Suppressor macrophage treated with lipopolysaccharide for 4 hours (primary cell): ENCODE measurements at places on chromosomes 1 and 21.

DNA sequence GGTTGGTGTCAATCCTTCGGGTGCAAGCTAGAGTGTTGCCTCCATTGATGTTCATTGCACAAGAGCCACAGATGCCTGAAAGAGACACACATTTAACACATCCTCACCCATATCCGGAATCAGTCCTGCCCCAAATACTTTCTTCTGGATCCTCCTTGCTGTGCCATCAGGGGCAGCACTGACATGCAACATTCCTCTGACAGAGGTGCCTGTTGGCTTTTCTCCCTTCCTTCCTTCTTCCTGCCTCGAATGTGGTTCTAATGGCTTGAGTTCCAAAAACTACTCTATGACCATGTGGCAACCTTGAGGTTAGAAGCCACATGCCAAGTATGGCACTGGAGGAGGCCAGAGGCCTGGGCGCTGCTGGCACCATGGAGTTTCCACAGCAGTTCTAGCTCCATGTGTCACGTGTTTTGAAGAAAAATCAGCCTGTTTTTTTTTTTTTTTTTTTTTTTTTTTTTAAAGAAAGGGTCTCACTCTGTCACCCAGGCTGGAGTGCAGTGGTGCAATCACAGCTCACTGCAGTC lies 17.0 kb upstream of the ATP13A2 start:
- no peak for DNase-seq

GRCh38 chr1:105591681-105592080 lies 1464.8 kb upstream of the PRMT6 start:
- DNase-seq: no peak

- DNase-seq: no peak
Observed at GRCh38 chr21:25887646-25888306, 153.0 kb downstream of the GABPA start.

DNA sequence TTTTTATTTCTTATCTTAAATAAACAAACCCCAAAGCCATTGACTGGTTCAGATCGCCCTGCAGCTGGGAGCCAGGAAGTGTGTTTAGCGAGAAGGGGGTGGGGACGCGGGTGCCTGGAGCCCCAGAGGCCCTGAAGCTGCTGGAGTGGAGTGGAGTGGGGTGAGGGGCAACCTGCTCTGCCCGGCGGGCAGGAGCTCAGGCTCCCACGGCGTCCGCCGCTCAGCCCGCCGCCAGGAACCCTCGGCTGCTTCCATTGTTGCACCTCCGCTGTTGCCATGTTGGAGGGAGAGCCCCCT lies 673 bp downstream of the PIK3C2B start:
- no peak for DNase-seq

GRCh38 chr1:112230232-112230631 lies 165.8 kb upstream of the CTTNBP2NL start:
- DNase-seq: no peak

DNA sequence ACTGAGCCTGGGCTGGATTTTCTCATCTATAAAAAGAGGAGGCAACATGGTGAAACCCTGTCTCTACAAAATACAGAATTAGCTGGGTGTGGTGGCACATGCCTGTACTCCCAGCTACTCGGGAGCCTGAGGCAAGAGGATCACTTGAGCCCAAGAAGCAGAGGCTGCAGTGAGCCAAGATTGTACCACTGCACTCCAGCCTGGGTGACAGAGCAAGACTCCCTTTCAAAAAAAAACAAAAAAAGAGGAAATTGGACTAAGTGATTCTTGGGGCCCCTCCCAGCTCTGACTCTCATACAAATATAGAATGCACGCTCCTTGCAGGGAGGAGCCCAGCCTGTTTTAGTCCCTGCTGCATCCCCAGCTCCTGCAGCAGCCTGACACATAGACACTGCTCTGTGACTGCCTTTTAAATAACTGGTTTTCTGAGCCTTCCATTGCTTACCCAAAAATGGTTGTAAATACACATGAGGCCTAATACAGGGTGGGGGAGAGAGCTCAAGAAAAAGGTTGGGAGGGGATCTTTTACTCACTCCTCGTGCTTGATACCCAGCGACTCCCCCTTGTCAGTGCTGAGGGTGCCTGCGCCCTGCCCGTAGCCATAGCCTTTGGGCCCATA lies 17.2 kb downstream of the CSRP1 start:
- peak; percentile 58 for DNase-seq

DNA sequence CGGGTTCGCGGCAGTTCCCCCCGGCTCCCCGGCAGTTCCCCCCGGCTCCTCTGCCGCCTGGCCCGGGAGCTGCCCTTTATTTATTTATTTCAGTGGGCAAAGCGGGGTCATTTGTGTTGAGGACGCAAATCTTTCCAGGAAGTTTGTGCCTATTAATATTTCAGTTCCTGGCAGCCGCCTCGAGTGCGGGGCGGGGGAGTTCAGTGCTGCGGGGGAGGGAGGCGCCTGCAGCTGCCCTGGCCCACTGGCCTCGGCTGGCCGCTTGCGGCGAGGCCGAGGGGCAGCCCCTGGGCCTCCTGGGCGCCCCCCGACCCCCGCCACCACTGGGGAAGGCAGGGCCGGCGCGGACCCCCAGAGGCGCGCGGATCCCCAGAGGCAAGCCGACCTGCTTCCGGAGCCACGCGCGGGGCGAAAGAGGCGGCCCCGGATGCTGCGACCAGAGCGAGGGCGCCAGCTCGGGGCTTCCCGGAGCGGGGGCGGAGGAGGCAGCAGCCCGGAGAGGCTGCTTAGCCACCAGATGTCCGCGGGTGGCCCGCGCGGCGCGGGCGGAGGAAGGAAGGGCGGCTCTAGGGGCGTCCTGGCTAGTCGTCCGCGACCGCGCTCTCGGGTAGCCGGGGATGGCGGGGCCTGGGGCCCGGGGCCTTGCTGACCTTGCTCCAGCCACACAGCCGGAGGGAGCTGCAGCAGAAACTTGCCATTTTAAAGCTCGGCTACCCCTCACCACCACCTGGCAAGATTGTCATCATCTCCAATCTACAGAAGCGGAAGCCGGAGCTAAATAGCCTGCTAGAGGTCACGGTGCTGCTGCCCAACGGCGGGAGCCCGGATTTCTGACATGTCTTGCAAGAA lies 48.0 kb downstream of the H3-3A start:
- peak; percentile 87 for DNase-seq

GRCh38 chr1:248872752-248873408 lies 14.0 kb upstream of the ZNF692 start:
- DNase-seq: peak; percentile 41

- DNase-seq: no peak
Observed at GRCh38 chr1:97063532-97063931, 341.9 kb downstream of the PTBP2 start.

- no peak for DNase-seq
Observed at GRCh38 chr1:3271866-3272265, 182.6 kb upstream of the ARHGEF16 start.

- no peak for DNase-seq
Observed at GRCh38 chr1:228340686-228341449, 65.8 kb downstream of the TRIM11 start.

- peak; percentile 56 for DNase-seq
Observed at GRCh38 chr1:3012456-3013291, 8.6 kb upstream of the ACTRT2 start.

GRCh38 chr1:6218375-6219164 lies 12.7 kb downstream of the RNF207 start:
- no peak for DNase-seq

- no peak for DNase-seq
Observed at GRCh38 chr1:153506831-153507413, 28.9 kb downstream of the S100A6 start.

- DNase-seq: peak; percentile 66
Observed at GRCh38 chr1:93695411-93696005, 13.9 kb upstream of the BCAR3 start.

- DNase-seq: no peak
Observed at GRCh38 chr1:15326691-15327588, 79.9 kb downstream of the FHAD1 start.

- DNase-seq: peak; percentile 58
Observed at GRCh38 chr1:192167911-192168700, 9.8 kb downstream of the RGS18 start.

- DNase-seq: no peak
Observed at GRCh38 chr21:39938086-39938625, 70.9 kb downstream of the PCP4 start.

DNA sequence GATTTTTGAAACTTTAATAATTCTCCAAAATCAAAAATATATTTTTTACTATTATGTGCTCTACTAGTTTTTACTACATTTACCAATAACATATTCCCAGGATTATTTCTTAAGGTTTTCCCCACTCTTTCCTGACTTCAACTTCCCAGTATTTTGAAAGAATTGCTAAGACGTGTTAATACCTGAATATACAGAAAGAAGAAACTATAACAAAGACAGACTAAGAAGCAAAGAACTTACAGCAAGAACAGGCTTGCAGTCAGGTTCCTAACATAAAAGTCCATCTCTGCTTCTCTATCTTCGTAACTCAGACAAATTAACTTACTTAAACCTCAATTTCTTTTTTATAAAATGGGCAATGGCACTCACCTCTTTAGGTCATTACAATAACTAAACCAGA lies 63.2 kb downstream of the SRSF11 start:
- no peak for DNase-seq

DNA sequence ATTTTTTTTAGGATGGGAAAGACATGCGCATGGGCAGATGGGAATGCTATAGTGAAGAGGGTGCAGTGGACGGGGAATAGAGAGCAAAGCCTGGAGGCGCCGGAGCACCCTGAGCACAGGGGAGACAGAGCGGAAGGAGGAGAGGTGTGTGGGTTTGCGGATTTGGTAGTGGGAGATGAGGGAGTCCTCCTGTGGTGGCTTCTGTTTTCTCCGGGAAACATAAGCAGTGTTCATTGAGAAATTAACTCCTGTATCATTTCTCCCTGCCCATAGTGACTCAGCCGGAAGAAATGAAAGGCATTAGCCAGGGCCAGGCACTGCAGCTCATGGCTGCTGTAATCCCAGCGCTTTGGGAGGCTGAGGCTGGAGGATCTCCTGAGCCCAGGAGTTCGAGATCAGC lies 4.7 kb upstream of the PTPRF start:
- no peak for DNase-seq

GRCh38 chr1:155499953-155500639 lies 62.5 kb downstream of the ASH1L start:
- peak; percentile 40 for DNase-seq

GRCh38 chr1:29687601-29688244 lies 451.4 kb downstream of the PTPRU start:
- no peak for DNase-seq

- DNase-seq: peak; percentile 76
Observed at GRCh38 chr21:39125752-39126485, 57.3 kb downstream of the PSMG1 start.

- DNase-seq: no peak
Observed at GRCh38 chr1:235995511-235995910, 69.4 kb downstream of the NID1 start.

- no peak for DNase-seq
Observed at GRCh38 chr1:91747666-91748065, 138.3 kb downstream of the TGFBR3 start.

DNA sequence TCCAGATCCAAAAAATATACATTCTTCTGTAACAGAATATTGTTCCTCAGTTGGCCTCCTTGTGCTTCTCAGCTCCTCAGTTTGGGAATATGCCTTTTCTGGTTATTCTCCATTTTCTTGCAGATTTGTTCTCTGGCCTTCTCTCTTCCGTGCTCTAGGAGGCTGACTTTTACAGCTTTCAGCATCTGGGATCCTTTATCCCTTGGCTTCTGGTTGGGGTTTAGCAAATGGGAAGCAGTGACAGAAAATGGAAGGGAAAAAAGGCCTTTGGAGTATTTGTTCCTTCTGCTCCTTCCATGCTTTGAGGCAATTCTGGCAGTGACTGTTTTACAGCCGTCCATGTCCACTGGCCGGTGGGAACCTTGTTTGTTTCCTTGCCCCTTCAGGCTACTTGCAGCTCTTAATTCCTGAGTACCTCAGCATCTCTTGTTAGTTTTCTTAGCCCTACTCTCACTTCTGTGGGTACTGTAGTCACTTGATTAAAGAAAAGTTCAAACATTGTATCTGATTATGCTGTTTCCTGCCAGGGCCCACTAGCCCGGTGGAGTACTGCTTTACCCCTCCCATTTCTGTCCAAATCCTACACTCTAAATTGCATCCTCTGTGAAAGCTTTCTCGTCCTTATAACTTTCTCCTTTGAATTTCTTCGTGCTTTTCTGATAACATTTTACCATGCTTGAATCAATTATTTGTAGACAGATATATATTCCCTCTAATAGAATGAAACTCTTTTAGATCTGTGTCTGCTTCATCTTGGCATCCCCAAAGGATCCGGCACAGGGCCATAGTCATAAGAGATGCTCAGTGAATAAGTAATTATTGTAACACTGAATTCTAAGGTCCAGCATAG lies 118.2 kb downstream of the OSBPL9 start:
- DNase-seq: no peak

- DNase-seq: peak; percentile 88
Observed at GRCh38 chr1:89022167-89022959, at the start of gene GBP3. TSS of gene GBP3 (minus strand) at chr1:89022866. CDS start at chr1:89020721, 2,145 bp downstream.

DNA sequence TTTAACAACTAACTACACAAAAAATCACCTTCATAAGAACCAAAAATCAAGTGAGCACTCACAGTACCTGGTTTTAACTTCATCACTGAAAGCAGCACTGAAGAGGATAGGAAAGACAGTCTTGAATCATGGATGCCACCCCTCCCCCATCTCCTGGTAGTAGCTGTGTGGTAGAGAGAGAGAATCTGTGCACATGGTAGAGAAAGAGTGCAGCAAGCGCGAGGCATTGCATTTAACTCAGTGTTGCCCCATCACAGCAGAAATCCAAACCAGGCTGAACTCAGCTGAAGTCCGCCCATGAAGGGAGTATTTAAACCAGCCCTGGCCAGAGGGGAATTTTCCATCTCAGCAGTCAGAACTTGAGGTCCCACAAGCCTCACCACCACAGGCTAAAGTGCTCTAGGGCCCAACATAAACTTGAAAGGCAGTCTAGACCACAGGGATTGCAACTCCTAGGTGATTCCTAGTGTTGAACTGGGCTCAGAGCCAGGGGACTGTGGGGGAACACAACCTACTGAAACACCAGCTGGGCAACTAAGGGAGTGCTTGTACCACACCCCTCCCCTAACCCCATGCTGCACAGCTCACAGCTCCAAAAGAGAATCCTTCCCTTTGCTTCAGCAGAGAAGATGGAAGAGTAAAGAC lies 38.4 kb downstream of the VAV3 start:
- DNase-seq: no peak

DNA sequence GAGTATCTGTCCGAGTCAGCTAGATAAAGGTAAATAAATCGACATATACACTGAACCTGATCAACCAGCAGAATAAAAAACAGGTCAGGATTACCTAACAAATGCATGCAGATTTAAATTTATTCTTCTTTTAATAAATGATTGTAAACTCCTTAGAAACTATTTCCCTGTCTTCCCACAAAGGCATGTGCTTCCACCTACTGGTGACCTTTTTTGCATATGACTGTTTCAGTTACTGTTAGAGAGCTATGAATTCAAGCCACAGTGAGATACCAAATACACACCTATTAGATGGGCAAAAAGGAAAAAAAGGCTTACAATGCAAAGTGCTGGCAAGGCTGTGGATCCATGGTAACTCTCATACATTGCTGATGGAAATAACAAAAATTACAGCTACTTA lies 957.4 kb upstream of the NCAM2 start:
- DNase-seq: no peak

DNA sequence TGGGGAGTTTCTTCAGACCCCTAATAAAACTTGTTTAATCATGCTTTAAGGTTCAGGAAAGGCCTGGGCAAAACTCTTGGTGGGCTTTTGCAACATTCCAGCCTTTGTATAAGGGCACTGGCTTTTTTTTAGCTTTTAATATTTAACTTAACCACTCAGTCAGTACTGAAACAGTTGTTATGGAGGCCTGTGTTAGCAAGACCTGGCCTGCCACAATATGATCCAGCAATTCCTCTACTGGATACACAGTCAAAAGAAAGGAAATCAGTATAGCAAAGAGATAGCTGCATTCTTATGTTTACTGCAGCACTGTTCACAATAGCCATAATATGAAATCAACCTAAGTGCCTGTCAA lies 75.1 kb upstream of the COG2 start:
- DNase-seq: no peak

- DNase-seq: no peak
Observed at GRCh38 chr1:4775506-4775905, 121.1 kb downstream of the AJAP1 start.
